NCI-H460 (cell line): ENCODE measurements at places on chromosomes 2 and 18. TPM values are rescaled to one million over a fixed set of nuclear protein-coding genes. Genes with fewer than 3 reads are reported as not detected.

DYSF gene
- 3.4 and 3.9 TPM in 2 replicates for total RNA-seq

SLC9A2 gene
- 19.3 and 20.1 TPM in 2 replicates for total RNA-seq

GNAL gene
- 8.6 TPM in 2 replicates for total RNA-seq

ALK gene
- total RNA-seq = 0.02 TPM in 1 of 2 replicates, not detected in the other

DCAF17 gene
- 28.2 and 29.8 TPM in 2 replicates for total RNA-seq

CFC1 gene
- not detected in 2 replicates for total RNA-seq

NPAS2 gene
- 30.6 and 42.3 TPM in 2 replicates for total RNA-seq

IL36A gene
- not detected in 2 replicates for total RNA-seq
